ENCODE measurements at places on chromosomes 11 and 22.

- DNase-seq: no peak
Observed at GRCh38 chr11:839875-840617, 2.3 kb downstream of the POLR2L start.

DNA sequence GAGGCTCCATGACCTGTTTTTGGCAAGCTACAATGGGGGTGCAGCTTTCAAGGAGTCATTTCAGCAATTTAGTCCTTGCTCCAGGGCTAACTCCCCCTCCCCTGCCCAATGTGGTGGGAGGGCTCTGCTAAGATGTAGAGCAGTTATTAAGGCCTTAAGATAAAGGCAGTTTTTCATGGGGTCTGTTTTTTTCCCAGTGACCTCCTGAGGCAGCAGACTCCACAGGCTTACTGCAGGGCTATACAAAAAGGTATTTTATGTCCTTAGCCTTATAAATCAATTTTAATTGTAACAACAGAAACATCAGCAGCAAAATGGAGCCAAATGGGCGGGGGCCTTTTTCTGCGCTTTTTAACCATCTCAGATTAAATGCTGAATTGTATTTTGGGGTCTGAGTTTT lies 192.3 kb downstream of the KIRREL3 start:
- DNase-seq: peak; percentile 35

- no peak for DNase-seq
Observed at GRCh38 chr11:45930031-45930794, 7.8 kb downstream of the LARGE2 start.

DNA sequence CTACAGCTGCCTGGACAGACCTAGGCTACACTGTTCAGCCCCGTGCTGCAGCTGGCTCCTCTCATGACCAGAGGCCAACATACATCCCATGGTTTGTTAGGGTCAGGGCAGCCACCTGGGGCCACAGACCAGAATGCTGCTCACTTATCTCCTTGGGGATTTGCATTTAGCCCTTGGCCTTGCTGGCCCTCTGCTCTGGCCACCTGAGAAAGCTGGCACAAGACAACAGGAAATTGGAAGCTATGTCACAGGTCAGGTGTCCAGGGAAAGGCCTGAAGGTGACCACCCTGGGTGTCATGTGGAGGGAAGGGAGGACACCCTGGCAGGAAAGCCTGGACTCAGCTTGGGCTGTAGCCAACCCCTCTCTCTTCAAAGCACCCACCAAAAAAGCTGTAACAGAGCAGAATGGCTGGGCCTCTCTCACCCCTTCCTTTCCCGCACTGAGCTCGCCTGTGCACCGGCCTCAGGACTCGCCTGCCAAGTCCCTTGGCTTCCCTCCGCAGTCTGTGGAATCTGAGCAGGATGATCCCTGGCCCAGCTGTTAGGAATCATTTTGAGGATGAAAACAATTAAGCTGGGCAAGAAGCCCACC lies 86.3 kb downstream of the SNX19 start:
- peak; percentile 81 for DNase-seq

DNA sequence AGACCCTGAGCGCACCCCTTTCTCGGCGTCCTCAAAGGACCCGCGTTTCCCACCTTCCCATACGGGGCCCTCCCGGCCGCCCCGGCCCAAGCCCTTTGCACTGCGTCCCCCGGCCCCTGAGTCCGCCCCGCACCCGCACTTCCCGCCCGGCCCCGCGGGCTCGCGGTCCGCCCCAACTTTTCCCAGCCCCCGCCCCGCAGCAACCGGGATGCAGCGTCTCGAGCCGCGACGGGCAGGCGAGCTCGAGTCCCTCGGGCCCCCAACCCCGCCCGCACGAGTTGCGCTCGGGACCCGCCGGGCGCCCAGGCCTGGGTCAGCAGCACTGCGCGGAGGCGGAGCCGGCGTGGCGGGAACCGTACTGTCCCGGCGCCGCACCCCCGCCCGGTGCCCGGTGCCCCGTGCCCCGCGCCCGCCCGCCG lies 371 bp downstream of the SMCO4 start:
- no peak for DNase-seq

DNA sequence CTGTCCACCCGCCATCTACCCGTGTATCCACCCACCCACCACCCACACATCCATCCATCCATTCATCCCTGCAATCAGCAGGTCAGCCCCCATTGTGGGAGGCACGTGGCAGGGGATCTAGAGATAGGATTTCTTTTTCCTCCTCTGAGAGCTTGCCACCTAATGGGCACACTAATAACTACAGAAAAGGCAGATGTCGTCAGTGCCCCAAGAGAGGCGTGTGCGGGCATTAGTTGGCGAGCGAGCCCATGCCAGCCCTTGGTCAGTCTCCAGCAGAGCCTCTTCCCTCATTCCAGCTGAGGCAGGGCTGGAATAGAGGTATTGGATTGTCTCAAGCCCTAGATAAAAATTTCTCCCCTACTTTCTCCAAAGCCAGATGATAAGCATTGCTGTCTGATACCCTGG lies 9.7 kb downstream of the USP2 start:
- DNase-seq: no peak

DNA sequence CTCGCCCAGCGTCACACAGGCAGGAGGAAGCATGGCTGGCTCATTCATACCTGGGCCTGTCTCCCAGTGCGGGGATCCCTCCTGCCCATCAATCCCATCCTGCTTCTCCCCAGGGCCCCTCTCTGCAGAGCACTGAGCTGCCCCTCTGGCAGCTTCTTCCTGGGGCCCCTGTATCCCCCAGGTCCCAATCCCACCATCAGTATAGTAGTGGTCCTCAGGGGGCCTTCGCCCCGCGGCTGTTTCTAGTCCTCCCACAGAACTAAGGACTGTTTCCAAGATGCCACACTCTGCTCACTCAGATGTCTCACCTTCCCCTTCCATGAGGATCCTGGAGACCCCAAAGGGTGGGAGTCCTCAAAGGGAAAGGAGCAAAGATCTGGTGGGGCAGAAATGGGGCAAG lies 97.6 kb downstream of the PDE2A start:
- DNase-seq: no peak

GRCh38 chr11:102580185-102580951 lies 44.8 kb downstream of the MMP20 start:
- DNase-seq: no peak

DNA sequence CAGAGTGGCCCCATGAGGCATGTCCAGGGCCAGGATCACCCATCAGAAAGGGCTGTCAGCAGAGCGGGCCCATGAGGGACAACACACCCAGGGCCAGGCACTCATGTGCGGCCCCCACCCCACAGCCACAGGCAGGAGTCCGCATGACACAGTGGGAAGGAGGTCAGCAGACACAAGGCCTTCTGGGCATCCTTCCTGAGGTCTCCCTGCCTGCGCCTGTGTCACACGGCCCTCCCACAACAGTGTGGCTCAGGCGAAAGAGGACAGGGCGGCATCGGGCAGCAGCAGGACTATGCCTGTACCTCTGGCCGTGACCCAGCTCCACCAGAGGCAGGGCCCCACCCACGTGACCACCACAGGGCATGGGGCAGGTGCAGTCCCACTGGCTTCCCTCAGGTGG lies 27.1 kb downstream of the CHID1 start:
- DNase-seq: no peak

DNA sequence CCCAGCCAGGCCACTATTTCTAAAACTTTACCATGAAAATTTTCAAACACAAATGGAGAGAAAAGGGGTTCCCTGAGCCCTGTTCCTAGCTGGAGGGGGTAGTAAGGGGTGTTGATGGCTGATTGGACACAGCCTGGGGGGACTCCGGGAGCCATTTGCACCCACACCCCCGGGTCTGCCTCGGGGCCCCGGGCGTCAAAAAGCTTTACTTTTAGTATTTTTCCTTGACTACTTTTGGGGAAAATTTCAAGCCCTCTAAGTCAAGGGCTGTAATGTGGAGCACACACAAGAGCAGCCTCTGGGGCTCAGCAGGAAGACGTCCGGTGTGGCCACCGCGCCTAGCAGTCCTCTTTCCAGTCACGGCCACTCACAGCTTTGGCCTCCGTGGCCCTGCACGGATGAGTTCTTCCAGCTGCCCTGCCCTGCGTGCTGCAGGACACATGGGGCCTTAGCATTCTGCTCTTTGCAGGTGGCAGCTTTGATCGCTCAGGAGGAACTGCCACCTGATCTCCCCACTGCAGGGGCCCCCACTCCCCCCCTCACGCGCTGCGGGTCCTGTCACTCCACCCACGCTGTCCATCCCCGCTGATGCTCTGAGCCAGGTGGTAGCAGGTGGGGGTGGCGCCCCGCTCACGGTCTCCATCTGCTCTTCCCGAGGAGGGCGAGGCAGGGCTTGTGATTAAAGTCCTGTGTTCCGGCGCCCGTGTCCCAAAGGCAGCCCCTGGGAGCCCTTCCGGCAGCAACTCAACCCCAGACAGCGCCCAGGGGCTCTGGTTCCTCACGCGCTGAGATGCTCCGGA lies 14.4 kb downstream of the RNH1 start:
- DNase-seq: no peak

GRCh38 chr22:45418770-45419138 lies 5.3 kb downstream of the RIBC2 start:
- no peak for DNase-seq

- DNase-seq: no peak
Observed at GRCh38 chr11:5117588-5117987, 20.6 kb downstream of the OR52A5 start.

DNA sequence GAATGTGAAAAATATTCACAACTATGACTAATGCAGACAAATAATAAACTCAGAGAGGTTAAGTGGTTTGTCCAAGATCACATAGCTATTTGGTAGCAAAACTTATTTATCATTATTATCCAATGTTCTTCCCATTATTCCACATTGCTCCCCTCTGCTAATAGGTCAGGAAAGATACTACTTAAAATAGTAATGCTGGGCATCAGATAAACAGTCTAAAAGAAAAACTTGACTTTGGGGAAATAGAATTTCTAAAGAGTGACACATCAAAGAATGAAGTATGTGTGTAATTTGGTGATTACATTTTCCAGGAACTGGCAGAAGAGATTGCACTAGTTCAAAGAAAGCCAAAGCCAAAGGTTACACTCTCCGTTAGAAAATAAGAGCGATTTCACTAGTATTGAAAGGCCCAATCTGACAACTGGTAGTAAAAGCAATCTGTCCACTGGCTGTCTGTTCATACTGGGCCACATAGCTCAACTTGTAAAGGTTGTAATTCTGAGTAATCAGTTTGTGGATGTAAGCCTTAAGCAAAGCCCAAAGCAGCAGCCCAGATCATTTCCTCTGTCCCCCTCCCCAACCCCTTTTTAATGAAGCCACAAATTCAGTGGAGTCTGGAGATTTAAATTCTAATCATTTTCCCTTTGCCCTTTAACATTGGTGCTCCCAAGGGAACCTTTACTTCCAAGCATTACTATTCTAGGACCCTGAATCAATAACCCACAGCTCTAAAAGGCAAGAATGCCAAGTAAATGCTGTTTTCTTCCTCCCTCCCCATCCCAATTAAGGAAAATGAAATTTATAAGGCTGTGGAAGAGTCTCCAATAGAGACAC lies 283.5 kb downstream of the TTC28 start:
- no peak for DNase-seq

GRCh38 chr11:3964056-3964455 lies 108.6 kb downstream of the STIM1 start:
- DNase-seq: no peak

DNA sequence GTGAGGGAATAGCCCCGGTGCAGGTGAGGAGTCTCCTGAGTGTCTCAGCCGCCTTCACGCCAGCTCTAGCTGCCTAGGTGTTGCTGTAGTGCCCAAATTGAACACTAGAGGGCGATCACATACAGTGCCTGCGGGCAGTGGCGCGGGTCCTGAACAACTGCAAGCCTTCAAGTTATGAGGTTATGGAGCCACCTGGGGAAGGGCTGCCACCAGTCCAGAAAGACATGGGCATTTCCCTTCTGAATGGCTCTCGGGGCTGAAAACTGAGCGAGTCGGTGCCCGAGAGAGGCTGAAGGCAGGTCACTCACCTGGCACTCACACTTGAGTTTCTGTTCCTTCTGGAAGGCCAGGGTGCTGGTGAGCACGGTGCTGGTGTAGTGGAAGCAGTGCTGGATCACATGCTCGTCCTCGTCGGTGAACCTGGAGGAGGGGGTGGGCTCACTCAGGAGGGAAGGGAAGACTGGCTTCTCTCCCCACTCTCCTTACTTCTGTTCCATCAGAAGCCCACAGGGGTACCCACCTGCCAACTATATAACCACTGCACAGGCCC lies 88.4 kb downstream of the PDE2A start:
- DNase-seq: no peak

DNA sequence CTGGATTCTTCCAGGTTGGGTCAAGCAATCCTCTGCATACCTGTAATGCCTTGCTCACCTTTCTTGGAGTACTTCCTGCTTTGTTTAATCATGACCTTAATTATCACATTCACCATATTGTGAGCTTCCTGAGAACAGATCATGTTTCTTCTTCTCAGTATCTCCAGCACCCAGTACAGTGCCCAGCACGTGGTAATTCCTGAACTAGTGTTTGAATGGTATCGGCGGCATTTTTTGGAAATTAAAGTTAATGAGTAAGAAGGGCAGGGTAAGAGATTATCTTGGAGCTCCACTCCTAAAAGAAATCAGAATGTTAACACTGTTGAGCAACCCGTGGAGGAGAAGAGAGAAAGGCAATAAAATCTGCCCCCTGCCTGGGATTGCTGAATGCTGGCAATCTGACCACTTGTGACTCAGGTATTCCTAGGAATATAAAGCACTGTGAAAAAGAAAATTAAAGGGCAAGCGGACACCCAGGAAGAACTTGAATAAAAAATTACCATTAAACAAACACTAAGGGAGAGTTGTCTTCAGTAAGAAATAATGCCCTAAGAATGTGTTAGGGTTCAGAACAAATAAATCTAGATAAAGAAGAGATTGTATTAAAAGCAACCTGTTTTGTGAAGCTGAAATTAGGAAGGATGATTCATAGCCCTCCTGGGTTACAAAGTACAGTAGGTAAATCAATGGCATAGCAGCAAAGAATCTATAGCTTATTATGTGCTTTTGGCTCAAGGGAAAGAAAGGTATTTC lies 92.9 kb downstream of the PDHX start:
- DNase-seq: no peak

DNA sequence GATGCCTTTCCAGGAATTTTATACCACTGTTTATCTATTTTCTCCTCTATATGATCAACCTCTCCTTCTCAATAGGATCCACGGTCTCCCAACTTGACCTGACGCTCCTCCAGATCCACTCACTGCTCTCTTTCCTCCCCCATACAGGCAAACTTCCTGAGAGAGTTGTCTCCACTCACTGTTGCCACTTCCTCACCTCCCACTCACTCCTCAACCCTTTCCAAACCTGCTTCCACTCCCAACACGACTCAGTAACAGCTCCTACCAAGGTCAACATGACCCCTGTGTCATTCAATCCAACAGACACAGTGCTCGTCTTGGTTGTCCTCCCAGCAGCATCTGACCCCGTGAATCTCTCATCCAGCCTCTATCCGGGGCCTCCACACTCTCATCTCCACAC lies 3.1 kb downstream of the APBB1 start:
- DNase-seq: no peak

- no peak for DNase-seq
Observed at GRCh38 chr11:58391879-58392278, 14.8 kb downstream of the OR5B3 start.

Measured in urinary bladder (tissue), 4 donors.